Renal pelvis (tissue), 12 donors: ENCODE measurements at places on chromosomes 16 and 17. TPM values are rescaled to one million over a fixed set of nuclear protein-coding genes. Genes with fewer than 3 reads are reported as not detected.

GAS2L2 gene
- 0.03 TPM for polyA plus RNA-seq

CMTM1 gene
- polyA plus RNA-seq: 9.3 TPM

RMI2 gene
- 31.2 TPM for polyA plus RNA-seq

FNDC8 gene
- polyA plus RNA-seq: 0.11 TPM

DNA sequence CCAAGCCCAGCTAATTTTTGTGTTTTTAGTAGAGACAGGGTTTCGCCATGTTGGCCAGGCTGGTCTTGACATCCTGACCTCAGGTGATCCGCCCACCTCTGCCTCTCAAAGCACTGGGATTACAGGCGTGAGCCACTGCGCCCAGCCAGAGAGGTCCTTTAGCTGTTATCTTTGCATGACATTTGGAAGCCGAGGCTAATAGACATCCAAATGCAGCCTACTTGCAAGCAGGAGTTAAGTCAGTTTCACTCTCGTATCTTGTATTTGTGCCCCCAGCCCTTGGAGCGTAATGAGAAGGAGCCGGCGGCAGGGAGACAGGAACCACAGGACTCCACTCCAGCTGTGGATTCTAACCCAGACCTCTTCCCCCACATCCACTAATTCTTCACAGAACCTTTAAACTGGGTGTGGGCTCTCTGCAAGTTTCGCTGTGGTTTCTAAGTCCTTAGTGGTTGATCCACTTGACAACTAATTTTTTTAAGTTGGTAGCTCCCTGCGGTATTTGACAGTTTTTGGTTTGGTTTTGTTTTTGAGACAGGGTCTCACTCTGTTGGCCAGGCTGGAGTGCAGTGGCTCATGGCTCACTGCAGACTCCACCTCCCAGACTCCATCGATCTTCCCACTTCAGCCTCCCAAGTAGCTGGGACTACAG lies 3.1 kb upstream of the CYTH1 start:
- no peak for DNase-seq

GRCh38 chr17:35932586-35932985 lies 2.0 kb upstream of the RDM1 start:
- DNase-seq: peak; percentile 29

- no peak for DNase-seq
Observed at GRCh38 chr16:80117556-80118130, 423.1 kb upstream of the DYNLRB2 start.

GRCh38 chr16:52964290-52964689 lies 88.4 kb downstream of the CHD9NB start:
- DNase-seq: no peak

- DNase-seq: no peak
Observed at GRCh38 chr17:79832218-79833109, 6.8 kb downstream of the CBX4 start.

DNA sequence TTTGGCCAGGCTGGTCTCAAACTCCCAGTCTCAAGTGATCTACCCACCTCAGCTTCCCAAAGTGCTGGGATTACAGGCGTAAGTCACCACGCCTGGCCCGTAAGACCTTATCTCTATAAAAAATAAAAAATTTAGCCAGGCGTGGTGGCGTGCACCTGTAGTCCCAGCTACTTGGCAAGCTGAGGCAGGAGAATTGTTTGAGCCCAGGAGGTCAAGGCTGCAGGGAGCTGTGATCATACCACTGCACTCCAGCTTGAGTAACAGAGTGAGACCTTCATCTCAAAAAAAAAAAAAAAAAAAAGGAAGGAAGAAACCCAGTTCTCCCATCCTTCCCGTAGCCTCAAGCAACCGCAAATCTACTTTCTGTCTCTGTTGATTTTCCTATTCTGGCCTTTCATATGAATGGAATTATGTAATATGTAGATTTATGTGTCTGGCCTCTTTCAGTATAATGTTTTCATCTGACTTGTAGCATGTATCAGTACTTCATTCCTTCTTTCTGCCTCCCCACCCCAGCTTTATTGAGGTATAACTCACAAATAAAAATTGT lies 11.2 kb downstream of the CASC3 start:
- DNase-seq: no peak
